ENCODE measurements at places on chromosomes 13 and 19.

DNA sequence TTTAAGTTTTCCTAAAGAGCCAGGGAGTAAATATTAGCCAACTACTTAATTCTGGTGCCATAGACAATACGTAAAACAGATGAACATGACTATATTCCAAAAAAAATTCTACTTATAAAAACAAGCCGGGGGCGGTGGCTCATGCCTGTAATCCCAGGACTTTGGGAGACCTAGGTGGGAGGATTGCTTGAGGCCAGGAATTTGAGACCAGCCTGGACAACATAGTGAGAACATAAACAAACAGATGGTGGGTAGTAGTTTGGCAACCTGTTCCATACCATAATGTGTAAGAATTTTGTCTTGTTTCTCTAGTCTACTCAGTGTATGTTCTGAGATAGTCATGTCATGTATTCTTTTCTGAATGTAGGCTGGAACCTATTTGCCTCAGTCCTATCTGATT is 25.4 kb downstream of the ITM2B start:
- no peak for DNase-seq

DNA sequence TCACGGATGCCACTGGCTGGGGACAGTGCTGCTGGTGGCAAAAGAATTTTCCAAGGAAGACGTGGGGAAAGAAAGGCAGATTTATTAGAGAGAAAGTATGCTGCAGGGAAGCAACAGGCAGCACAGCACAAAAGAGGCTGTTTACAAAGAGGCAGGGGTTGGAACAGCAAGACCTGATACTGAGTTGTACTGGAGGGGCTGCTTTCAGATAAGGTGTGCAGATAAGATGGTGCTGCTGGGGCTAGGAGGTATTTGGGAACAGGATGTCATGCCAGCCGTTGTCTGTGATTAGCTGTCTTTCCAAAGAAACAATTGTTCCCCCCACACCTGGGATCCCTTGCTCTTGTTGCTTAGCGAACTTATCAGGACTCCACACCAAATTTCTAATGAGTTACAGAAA is 2023.3 kb upstream of the PCDH20 start:
- no peak for DNase-seq

DNA sequence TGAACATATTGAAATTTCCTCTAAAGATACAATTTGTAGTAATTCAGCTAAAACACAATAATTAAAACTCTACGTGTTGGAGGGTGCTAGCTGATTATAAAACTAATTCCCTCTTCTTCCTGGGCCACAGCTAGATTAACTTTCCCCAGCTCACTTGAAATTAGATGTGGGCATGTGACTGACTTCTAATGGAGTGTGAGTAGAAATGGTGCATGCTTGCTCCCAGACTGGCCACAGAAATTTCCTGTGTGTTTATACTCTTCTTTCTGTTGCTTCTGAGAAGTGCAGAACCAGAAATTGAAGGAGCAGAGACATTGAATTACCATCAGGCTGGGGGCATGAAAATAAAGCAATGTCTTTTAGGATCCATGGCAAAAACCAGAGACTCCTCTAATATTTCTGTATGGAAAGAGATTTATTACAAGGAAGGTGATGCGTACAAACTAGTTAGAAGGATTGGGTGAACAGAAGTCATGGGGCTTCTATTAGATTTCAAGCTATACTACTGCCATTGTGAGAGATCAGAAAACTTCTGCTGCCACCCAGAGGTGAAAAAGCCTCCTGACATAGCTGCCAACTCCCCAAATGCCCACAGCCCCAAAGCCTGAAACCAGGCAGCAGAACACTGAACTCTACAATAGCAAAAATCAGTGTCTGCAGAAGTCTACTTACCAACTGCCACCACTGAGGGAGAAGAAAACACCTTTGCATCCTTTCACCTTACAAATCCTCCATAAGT is 379.2 kb upstream of the MIR17HG start:
- DNase-seq, result no peak

DNA sequence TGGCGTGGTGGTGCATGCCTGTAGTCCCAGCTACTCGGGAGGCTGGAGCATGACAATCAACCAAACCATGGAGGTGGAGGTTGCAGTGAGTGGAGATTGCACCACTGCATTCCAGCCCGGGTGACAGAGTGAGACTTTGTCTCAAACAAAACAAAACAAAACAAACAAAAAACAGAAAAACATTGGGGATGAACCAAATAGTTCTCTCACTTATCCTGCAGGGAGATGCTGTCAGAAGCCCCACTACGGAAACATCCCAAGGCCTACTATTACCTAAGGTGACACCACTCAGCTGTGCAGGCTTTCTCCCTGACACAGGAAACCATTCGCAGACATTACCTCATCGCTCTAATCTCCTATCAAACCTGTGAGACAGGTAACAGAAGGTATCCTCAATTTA is 113.5 kb downstream of the FOXO1 start:
- no peak for DNase-seq

- no peak for DNase-seq
These were observed 7.4 kb downstream of the IFNL1 start for GRCh38 chr19:39303373-39304184.

GRCh38 chr13:104975272-104975671 is 1560.2 kb downstream of the EFNB2 start:
- no peak for DNase-seq
